ENCODE measurements at places on chromosomes 16 and 17.

DNA sequence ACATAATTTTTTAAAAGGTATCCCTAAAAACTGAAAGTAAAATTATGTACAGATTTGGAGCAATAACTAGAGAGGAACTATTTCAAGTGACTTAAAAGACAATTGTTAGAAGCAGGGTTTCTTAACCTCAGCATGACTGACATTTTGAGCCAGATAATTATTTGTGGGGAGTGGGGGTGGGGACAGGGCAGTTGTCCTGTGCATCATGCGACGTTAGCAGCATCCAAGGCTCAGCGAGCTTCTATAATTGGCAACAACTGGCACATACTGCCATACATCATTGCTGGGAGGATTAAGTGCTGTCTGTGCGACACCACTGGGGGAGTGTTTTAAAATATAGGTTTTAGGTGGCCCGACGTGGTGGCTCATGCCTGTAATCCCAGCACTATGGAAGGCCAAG, 27.1 kb downstream of the GABARAPL2 start:
- DNase-seq, result no peak

- DNase-seq, result peak; percentile 80
These were observed 174.8 kb downstream of the PRKCB start for GRCh38 chr16:24010440-24011089.

DNA sequence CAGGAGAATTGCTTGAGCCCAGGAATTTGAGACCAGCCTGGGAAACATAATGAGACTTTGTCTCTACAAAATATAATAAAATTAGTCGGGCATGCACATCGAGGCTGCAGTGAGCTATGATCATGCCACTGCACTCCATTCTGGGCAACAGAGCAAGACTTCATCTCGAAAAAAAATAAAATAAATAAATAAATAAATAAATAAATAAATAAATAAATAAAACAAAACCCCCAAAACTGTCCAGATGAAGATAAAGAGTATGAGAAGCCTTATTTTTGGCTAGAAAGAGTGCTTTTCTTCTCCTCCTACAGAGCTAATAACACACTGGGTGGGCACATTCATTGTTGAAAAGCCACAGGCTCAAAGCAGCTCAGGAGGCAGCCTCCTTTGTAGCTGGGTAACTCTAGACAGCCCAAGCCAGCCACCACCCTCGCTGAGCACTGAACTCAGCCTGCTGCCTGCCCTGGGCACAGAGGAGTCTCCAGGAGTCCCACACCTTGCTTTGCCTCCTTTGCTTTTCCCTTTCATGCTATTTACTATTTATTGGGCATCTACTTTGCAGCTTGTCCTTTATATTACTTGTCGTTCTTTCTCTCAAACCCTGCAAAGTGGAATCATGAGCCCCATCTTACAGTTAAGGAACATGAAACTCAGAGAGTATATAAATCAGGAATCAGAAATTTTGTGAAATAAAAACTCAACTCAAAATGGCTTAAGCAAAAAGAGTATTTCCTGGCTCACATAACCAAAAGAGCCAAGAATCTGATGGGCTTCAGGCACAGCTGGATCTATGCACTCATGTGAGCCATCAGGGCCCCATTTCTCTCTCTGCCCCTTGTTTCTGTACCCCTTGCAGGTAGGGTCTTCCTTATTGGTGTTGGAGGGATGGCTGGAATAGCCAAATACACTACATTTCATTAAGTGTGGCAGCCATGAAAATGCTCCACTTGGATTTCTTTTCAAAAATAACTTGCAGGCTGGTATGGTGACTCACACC, 18.1 kb upstream of the C16orf87 start:
- DNase-seq, result no peak

- no peak for DNase-seq
These were observed 120.6 kb upstream of the FOXF1 start for GRCh38 chr16:86389566-86390328.

DNA sequence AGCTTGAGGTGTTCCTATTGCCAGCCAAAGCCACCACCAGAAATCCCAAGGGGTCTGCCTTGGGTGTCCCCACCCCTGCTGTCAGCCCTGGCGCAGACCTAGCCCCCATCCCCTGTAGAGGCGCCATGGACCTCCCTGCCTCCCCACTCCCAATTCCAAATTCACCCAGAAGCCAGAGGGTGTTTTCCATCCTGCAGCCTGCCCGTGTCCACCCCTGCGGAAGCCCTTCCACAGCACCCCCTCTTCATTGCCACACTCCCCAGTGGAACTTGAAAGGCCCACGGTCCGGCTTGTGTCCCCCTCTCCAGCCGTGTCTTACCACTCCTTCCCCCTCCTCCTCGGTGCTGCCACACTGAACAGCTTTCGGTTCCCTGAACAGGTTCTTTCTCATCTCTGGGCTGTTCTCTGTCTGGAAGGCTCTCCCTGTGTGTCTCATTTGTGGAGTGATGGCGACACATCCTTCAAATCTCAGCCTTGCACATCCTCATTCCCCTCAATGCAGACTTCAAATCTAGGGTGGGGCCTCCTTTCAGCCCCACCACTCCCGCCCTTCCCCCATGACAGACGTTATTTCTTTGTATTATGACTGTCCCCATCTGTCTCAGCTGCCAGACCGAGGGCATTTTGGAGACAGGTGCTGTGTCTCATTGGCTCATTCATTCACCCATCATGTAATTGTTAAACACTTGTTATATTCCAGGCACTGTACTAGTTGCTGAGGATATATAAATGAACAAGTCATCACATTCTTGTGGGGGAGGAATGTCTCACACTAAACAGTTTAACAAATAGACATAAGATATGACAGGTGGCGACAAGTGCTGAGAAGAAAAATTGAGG, 36.3 kb downstream of the ADGRG5 start:
- DNase-seq, result no peak

GRCh38 chr16:58338205-58338604, 43.4 kb upstream of the PRSS54 start:
- no peak for DNase-seq

DNA sequence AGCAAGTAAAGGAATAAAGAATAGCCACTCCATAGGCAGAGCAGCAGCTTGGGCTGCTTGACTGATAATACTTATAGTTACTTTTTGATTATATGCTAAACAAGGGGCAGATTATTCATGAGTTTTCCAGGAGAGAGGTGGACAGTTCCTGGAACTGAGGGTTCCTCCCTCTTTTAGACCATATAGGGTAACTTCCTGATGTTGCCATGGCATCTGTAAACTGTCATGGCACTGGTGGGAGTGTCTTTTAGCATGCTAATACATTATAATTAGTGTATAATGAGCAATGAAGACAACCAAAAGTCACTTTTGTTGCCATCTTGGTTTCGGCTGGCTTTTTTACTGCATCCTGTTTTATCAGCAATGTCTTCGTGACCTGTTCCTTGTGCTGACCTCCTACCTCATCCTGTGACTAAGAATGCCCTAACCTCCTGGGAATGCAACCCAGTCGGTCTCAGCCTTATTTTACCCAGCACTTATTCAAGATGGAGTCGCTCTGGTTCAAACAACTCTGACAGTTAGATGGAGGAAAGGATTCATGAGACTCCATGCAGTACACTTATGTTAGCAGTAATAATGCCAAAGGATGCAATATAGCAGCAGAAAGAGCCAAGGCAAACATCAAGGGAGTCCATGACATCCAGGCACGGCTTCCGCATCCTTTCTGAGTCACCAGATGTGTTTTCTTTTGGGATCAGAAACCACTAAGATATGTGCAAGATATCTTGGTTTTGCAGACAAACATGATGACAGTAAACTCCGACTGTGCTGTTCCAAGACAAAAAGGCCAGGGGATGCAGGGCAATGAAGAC, 55.8 kb upstream of the B4GALNT2 start:
- DNase-seq, result no peak

GRCh38 chr17:10025224-10025623, 120.2 kb upstream of the RCVRN start:
- no peak for DNase-seq

DNA sequence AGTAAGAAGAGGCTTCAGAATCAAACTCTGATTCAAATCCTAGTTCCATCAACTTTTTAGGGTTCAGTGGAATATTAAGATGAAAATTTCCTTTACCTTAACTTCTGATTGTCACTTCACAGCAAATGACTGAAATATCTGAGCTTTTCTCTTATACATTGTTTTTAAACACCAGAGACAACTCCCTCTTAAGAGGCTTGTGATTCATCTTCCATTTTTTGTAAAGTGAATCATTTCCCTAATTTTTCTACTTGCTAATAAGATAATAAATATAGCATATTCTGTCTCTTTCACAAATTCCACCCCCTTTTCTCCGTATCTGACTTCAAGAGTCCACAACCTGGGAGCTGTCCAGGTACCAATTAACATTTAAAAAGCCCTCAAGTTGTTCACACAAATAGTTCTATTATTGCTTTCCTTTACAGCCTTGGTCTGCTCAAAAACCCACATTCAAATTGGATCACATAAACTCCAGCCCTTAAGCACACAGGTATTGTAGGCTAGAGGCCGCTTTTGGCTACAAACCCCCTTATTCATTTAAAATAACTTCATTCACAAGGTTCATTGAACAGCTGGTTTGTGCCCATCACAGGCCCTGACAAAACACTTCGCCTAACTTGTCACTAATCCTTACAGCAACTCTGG, 14.1 kb upstream of the UTP6 start:
- no peak for DNase-seq

GRCh38 chr16:57994778-57995177, 5.7 kb downstream of the ZNF319 start:
- no peak for DNase-seq

All from stimulated activated CD4-positive, alpha-beta T cell treated with anti-CD3 and anti-CD28 coated beads, Interleukin-1b, Interleukin-23, amount 100 ng/mL, for 48 hours (primary cell).